ENCODE measurements at places on chromosomes 12 and 14.
A peak's percentile ranks its signal among the peaks of the same experiment; 100 is the strongest.

DNA sequence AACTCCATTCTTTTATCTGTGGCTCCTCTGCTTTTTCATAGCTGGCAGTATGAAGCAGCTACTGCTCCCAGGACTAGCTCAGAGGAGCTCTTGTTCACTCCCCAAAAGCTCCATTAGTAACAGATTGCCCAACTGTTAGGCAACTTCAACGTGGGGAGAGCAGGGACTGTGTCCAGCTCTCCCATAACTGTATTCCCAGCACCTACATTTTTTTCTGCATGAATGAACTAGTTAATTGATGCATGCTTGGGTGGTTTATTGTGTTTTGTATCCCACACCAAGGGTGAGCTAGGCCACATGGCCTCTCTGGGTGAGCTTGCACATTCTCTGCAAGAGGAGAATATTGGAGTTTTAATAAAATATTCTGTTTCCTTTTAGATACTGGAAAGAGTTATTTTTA, 15.2 kb downstream of the STON2 start:
- DNase-seq, result no peak

DNA sequence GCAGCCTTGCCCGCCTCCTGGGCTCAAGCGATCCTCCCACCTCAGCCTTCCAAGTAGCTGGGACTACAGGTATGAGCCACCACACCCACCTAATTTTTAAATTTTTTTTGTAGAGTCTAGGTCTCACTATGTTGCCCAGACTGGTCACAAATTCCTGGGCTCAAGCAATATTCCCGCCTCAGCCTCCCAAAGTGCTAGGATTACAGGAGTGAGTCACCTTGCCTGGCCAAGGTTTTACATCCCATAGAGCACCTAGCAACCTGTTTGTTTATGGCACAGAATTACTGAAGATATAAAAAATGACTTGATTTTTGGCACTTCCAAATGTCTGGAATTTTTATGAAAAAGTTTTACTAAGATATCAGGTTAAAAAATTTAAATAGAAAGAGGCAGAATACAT, 16.5 kb downstream of the MYO1A start:
- no peak for DNase-seq

- peak; percentile 48 for DNase-seq
Measured at GRCh38 chr14:65101631-65102440, 481 bp downstream of the MAX start.

DNA sequence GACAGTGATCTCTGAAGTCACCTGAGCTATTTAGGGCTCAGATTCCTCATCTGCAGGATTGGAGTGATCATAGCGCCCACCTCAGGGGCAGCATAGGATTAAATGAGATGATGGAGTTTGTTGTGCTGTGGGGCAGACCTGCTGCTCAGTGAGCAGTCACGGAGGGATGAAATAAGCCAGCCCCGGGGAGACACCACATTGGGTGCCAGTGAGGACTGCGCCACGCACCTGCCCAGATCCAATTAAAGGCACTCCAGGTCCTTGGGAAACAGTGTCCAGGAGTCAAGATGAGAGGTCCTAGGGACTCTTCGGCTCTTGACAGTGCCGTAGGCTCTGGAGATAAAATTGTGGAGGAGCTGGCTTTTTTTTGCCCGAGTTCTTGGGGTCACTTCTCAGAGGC, 166.2 kb downstream of the ADGRD1 start:
- no peak for DNase-seq

DNA sequence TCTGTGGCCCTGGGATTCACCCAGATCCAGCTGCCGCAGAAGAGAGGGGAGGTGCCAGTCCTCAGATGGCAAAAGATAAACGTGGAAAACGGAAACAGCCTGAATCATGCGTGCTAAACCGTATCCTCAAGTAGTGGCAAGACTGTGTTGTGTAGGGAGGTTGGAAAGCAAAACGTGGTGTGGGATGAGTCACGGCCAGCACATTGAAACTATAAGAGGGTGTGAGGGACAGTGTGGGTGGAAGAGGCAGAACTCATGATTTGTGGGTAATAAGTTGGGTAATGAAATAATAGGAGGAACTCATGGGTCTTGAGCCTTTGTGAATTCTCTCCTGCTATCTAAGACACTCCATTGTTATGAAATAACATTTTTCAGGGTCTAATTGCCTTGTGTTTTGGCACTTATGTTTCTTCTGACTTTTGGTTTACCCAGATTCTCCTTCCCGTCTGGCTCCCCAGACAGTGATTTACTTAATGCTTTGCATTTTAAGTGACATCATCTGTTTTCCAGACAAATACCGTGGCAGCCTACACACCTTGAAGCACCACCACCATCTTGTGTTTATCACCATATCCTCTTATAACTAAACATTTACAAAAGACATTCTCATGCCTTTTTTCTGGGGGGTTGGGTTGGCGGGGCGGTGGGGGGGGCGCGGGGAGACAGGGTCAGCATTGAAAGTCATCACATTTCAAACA, 62.3 kb upstream of the PTCSC3 start:
- no peak for DNase-seq

- peak; percentile 65 for DNase-seq
Measured at GRCh38 chr14:105294142-105294597, 6.6 kb downstream of the BRF1 start.

DNA sequence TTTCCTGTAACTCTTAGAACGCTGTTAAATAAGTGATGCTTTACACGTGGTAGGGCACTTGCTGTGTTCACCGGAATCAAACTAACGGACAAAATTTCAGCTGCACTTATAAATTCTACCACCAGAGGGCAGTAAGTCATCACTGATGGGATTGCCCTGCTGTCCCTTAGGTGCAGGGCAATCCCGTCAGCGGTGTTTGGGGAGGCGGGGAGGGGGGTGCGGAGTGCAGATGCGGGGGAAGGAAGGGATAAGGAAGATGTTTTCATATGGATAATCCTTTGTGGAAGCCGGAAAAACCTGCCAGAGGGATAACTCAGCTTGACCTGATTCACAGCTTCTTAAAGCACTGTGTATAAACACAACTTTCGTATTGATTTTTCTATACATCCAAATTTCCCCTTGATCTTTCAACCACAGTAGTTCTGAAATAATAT, 21.7 kb upstream of the SLC10A1 start:
- peak; percentile 51 for DNase-seq

DNA sequence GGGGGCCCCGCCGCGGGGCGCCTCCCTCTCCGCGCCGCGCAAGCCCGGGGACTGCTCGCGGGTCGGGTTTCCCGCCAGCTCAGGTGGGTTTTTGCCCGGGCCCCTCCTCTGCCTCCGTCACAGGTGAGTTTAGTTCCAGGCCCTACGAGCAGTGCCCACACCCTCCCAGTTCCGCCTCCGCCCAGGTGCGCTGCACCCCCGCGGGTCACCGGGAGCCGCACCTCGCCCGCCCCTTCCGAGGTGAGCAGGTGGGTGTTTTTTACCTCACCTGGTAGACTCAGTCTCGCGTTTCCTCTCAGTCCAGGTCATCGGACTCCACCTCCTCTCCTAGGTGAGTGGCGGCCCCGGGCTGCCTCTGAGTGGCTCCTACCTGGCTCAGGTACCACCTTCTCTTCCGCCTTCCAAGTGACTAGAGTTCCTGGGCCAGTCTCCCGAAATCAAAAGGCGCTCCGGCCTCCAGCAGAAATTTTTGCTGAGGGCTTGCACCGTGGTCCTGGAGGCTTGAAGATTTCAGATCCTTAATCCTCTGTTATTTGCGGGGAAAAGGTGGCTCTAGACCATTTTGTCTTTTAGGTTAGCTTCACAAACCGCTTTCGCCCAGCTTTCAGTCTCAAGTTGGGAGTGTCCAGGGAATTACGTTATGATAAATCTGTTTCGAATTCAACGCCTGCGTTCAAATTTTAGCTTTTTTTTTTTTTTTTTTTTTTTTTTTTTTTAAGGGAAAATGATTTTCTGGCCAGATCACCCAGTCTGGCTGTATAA, at the start of gene TMEM30B:
Gene TMEM30B (minus strand): TSS at position 153 of the 762 bp plus-strand sequence. CDS start 191 bp downstream, outside the sequence.
- DNase-seq, result peak; percentile 19

DNA sequence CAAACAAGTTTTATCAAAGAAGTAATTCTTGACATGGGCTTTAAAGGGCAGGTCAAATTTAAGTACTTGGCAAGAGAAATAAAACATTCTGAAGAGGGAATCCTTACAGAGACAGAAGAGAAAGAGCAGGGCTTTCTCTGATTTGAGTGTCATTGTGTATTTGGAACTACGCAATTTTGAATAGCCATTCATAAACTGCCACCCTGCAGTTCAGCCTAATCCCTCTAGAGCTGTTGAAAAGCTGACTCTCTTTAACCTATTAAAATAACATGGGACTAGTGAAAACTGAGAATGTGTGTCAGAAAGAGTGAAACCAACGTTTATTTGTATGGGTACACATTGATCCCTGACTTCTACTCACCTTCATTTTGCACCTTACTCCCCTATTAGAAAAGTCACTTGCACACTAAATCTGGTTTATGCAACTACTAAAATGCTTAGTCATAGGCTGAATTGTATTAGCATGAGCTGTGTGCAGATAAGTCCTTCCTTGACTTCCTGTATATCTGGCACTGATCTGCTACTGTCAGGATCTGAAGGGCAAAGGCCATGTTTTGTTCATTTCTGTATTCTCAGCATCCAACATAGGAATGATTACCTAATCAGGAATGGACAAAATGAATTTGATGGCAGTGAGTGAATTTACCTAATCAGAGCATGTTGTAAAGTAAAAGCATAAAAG, 458.9 kb downstream of the NOVA1 start:
- DNase-seq, result no peak

- DNase-seq, result no peak
Measured at GRCh38 chr12:67045650-67046049, 223.5 kb upstream of the CAND1 start.

GRCh38 chr14:64217308-64217707, 76.9 kb downstream of the ESR2 start:
- no peak for DNase-seq

DNA sequence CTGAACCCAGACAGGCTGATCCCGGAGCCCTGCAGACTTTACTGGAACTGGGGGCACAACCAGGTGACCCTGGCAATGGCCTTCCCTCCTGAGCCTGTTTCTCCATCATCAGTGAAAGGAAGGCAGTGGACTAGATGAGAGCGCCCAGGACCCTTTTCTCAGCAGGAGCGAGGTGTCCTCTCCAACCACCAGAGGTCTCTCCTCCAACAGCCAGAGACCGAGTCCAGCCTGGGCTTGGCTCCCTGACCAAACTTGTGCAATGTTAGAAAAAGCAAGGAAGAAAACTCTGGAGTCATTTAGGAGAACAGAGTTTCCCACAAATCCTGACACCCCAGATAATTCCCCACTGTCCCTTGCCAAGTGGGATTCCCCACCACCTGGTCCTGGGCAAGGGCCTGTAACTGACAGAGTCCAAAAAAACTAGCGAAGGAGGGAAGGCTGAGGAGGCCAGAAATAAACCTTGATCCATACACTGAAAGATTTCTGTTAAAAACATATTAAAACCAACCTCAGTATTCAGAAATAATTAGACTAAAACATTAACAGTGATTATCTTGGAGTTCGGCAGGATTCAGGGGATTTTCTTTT, 9.0 kb downstream of the RPS6KL1 start:
- no peak for DNase-seq

- no peak for DNase-seq
Measured at GRCh38 chr12:4049298-4050080, 176.3 kb upstream of the PARP11 start.

DNA sequence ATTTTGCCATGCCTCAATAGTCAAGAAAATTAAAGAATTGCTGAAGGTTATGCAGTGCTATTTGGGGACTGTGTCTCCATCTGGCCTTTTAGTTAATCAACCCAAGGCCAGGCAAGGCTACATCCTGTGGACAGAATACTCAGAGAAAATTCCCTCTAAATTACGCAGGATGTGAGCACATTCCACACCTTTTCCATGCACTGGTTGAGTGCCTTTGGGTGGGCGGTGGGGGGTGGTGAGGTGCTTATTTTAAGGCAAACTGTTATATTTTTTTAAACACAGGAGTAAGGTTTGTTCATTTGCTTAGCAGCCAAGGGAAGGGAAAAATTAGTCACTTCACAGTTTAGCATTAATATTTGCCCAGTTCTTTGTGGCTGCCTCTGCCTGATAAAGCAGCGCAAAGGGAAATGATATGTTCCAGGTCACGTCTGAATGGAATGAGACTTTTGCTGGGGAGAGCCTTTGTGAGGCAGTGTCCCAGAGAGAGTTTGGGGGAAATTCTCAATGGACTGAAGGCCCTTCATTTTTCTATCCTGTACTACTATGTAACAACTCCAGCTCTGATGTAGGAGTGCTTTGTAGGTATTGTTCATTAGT, 17.2 kb upstream of the KCNA5 start:
- no peak for DNase-seq

DNA sequence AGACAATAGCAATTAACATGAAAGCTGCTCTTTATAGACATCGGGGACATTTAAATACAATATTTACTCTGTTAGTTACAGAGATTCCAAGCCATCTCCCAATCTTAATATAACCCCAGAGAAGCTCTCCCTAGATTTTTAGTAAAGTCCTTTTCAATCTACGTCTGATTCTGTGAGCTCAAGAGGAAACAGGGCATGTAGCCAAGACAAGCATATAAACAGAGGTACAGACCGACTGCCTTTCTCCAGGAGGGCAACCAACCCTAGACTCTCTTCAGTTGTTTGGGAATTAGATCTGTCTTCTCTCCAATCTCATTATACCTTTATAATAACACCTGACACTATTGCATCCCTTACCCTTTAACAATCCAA, 57.4 kb downstream of the TMTC1 start:
- no peak for DNase-seq

GRCh38 chr14:20350860-20351259, 7.4 kb downstream of the PARP2 start:
- no peak for DNase-seq

GRCh38 chr12:115403253-115403652, 719.3 kb upstream of the TBX3 start:
- no peak for DNase-seq

- DNase-seq, result no peak
Measured at GRCh38 chr12:119666900-119667576, 895 bp upstream of the PRKAB1 start.

- no peak for DNase-seq
Measured at GRCh38 chr14:78162202-78162601, 8.0 kb upstream of the NRXN3 start.

- DNase-seq, result no peak
Measured at GRCh38 chr12:20868277-20868676, 57.8 kb downstream of the SLCO1B3 start.

- DNase-seq, result no peak
Measured at GRCh38 chr12:101795786-101796185, 35.0 kb downstream of the GNPTAB start.
